H54 (cell line): ENCODE measurements at places on chromosomes 2 and 18.

GRCh38 chr18:22678486-22678885 is 254.6 kb upstream of the RBBP8 start:
- DNase-seq = no peak

DNA sequence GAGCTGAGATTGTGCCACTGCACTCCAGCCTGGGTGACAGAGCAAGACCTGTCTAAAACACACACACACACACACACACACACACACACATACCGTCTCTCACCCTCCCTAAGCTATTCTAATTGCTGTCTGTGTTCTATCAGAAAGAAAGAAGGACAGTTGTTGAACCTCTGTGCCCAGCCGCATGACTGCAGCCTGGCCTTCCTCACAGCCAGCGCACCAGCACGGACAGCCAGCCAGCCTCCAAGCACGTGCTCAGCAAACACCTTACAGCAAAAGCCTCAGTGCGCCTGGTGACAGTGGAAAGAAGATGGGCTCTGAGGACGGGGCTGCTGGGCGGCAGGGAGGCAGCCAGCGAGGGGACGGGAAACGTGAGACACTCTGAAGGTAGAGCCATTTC is 58.0 kb downstream of the ZNF516 start:
- DNase-seq = no peak

- DNase-seq = no peak
Measured at GRCh38 chr2:120425014-120425413, 79.1 kb downstream of the INHBB start.

- DNase-seq = peak; percentile 13
Measured at GRCh38 chr2:60707750-60708371, 48.2 kb upstream of the PAPOLG start.

- DNase-seq = no peak
Measured at GRCh38 chr2:38264396-38265221, 112.5 kb downstream of the ATL2 start.

- DNase-seq = no peak
Measured at GRCh38 chr2:38167968-38168350, 92.0 kb upstream of the CYP1B1 start.

DNA sequence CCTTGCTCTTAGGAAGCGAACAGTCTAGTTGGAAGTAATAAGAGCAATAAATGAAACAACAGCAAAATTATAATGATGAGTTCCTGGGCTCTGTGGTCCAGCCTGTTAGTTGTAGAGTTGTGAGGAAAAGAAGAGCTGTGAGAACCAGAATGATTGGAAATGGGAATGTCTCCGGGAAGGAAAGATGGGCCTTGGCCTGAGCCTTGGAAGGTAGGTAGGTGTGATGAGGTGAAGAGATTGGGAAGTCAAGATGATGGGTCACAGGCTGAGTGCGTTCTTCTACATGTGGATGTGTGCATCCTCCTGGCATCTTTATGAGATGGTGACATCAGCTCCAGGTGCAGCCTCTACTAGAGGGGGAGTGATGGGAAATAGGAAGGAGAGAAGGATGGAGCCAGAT is 115.2 kb upstream of the EML6 start:
- no peak for DNase-seq
